CD4-positive, alpha-beta T cell treated with Interleukin-21 for 1 hour (primary cell): ENCODE measurements at places on chromosomes 5 and 9.
A peak's percentile ranks its signal among the peaks of the same experiment; 100 is the strongest.

GRCh38 chr9:34562135-34562745 is 27.3 kb downstream of the CNTFR start:
- DNase-seq = peak; percentile 2

DNA sequence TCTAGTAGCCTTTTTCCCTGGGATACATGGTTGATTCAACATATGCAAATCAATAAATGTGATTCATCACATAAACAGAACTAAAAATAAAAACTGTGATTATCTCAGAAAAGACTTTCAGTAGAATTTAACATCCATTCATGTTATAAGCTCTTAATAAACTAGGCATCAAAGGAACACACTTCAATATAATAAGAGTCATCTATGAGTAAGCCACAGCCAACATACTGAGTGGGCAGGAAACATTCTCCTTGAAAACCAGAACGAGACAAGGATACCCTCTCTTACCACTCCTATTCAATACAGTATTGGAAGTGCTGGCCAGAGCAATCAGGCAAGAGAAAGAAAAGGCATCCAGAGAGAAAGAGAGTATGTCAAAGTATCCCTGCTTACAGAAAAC is 239.9 kb downstream of the ATPSCKMT start:
- DNase-seq = no peak

GRCh38 chr5:68334553-68334886 is 119.0 kb downstream of the PIK3R1 start:
- DNase-seq = no peak

GRCh38 chr9:75265525-75265972 is 177.2 kb downstream of the OSTF1 start:
- peak; percentile 53 for DNase-seq

DNA sequence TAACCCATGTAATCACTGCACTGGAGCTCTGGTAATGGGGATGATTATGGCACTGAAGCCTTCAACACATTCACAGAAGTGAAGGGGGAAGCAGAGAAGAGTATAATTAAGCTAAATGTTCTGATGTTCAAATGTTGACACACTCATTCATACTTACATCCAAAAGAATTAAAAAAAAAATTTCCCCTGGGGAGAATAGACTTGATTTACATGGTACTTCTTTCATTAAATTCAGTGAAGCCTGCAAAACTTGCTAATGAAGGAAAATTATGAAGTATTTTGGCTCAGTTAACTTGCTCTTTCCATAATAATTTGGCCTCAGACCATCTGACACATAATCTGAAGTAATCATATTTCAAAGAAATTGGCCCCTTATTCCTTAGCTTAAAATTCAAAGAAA is 428.8 kb downstream of the SH3GL2 start:
- no peak for DNase-seq

GRCh38 chr9:122406070-122406890 is 35.5 kb downstream of the PTGS1 start:
- no peak for DNase-seq

DNA sequence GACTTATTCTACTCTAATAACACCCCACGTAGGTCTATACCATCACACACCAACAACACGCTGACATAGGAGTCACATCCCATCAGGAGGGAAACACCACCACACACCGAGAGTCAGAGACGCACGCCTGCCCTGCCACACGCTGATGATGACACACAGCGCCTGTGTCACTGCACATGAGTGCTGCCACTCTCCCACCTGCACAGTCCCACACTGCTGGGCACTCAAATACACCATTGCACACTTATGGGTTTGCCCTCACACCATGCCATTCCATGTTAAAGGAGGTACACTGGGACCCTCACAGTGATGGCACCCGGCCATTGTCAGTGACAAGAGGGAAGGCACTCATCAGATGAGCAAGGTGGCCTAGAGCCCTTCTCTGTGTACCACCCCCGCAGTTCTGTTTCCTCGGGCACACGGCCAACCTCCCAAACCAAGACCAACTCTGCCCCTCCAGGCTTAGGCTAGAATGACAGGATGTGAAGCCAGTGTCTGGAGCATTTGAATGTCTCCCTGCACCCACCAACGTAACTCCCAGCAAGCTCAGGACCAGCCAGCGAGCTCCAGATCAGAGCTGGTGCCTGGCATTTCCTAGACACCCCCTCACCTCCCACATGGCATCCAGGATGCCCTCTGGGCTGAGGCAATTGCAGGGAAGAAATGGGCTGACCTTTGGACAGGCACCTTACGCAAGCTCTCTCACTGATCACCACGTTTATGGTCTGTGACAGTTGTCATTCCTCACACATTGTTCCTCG is 3.6 kb upstream of the CPLX2 start:
- no peak for DNase-seq

- no peak for DNase-seq
Observed at GRCh38 chr5:180467989-180468731, 26.0 kb upstream of the CNOT6 start.

DNA sequence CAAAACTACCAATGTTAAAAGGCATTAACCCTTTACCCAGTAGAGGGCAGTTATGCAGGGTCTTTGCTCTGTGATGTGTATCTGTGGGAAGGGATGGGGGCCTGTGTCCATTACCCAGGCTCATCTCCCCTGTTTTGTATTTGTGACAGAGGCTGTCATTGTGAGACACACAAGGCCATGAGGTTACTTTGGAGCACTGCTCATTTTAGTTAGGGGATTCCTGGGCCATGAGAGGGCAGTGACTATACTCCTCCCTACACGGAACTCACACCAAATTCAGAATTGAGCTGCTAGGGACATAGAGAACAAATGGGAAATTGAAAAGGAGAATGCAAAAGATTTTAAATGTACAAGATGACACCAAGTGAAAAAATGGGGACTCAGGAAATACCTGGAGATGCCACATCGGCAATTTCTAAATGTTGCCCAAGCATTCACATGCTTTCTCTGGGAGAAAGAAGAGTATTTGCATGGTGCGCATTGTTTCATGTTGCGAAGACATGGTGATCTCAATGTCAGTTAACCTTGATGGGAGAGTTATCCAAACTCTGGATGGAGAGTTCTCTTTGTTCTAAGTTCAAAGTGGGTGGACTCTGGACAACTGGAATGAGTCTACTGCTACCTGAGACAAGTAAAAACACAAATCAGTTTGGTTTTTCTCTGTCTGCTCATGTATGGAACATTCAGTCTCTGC is 32.5 kb downstream of the C9orf152 start:
- no peak for DNase-seq

- DNase-seq = no peak
Observed at GRCh38 chr9:109811876-109812275, 31.9 kb downstream of the PALM2AKAP2 start.

DNA sequence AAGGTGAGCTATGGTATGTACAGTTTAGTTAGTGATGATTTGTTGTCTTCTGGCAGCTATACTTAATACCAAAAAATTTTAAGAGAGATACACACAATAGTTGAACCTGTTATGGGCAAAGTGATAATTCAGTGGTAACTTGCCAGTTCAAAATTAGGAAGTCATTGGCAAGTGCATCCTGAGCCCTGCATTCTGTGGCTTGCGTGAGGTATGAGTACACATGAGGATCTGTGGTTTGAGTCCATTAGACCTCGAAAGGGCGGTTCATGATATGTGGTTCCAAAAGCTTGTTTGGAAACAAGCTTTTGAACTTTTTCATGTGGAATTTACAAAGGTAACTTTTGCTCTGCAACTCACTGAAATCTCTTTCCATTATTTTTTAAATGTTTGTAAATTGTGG is 47.0 kb downstream of the GPR21 start:
- no peak for DNase-seq

DNA sequence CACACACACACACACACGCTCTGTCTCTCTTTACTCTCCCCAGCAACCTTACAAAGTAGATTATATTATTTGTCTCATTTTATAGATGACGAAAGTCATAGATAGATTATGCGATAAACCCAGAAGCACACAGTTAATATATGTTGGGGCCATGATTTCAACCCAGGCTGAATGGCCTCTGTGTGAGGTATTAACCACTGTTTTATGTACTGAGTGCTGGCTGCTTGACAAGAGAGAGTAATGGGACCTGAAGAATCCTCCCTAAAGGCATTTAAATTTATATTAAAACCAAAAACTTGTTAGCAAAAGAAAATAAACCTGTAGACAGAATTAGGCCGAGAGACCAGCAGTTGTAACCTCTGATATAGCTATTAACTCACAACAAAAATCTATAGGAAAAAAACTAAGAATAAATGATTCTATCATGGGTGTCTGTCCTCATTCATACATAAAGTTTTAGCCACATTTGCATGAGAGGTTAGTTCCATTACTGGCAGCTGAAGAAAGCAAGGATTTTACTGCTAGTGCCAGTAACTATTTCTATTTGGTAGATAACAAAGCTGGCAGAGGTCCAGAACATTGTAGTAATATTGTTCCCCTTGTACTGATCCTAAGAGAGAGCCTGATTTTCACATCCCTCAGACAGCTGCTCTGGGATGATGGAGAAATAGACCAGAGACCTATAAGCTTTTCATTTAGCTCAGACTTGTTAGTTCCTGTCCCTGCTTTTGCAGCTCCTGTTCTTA is 250.9 kb downstream of the ADGRV1 start:
- DNase-seq = no peak

GRCh38 chr9:97276310-97276852 is 31.1 kb upstream of the CCDC180 start:
- no peak for DNase-seq

- peak; percentile 15 for DNase-seq
Observed at GRCh38 chr5:138953387-138954256, 78.5 kb upstream of the LRRTM2 start.

- DNase-seq = peak; percentile 37
Observed at GRCh38 chr5:10489810-10490426, 48.2 kb downstream of the ROPN1L start.

GRCh38 chr9:123266655-123267399 is 1.6 kb downstream of the STRBP start:
- no peak for DNase-seq

GRCh38 chr9:106864373-106865143 is 1.6 kb downstream of the ZNF462 start:
- DNase-seq = no peak

- DNase-seq = no peak
Observed at GRCh38 chr9:10255758-10256157, 357.0 kb downstream of the PTPRD start.

GRCh38 chr5:64147849-64148441 is 17.7 kb upstream of the RNF180 start:
- DNase-seq = no peak

DNA sequence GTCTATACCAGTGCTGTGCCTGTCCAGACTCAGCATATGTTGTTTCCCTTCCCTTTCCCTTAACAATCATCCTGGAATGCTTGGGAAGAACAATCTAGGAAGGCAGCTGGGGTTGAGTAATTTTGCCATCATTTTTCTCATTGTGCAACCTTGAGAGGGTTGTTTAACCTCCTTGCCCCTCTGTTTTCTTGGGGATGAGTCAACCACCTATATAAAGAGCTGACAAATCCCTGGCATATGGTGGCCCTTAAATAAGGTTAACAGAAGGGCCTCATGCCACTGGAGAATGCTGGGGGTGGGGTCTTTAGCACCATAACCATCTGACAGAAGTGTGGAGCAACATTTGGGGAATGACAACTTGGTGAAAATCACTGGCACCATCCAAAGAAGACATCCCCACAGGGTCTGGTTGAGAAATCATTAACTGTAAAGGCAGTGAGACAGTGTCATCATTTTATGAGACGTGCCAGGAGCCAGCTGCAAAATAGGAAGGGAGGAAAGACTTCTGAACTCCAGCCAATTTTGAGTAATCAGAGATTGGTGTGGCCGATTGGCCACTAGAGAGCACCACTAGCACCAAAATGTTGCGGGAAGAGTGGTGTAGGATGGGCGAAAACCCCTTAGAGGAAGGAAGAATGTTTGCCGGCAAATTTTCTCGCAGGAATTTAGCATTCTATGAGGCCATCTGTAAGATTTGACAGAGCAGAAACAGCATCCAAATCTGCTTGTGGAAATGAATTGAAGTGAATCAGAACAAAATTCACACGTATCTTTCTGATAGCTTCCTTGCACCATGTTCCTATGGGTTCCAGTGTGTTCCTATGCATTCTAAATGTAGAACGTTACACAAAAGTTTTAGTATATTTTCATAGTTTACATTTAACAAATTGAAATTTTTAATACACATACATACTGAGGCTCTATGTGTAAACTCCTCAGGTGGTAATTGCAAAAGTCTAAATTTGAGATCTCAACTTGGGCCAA is 113.8 kb downstream of the MSX2 start:
- no peak for DNase-seq

- DNase-seq = no peak
Observed at GRCh38 chr5:124124711-124125229, 612.8 kb downstream of the CSNK1G3 start.

- DNase-seq = no peak
Observed at GRCh38 chr5:135667204-135667603, 88.4 kb upstream of the CXCL14 start.

GRCh38 chr5:848671-849111 is 2.1 kb downstream of the ZDHHC11 start:
- no peak for DNase-seq

- DNase-seq = no peak
Observed at GRCh38 chr5:180853848-180854176, 7.3 kb downstream of the ZFP62 start.

- DNase-seq = no peak
Observed at GRCh38 chr5:59835800-59836199, 57.7 kb downstream of the PDE4D start.

DNA sequence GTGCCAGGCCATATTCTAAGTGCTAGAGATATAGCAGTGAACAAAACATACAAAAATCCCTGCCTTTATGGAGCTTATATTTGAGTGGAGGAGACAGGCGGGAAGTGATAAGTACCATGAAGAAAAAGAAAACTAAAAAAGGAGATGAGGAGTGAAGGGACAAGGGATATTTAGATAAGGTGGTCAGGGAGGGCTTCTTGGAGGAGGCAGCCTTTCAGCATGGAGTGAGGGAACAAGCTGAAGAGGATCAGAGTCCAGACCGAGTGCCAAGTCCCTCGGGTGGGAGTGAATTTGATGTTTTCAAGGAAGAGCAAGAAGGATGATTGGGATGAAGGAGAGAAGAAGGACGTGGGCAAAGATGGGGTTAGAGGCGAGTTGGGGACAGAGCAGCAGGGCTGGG is 190.5 kb downstream of the FSTL4 start:
- no peak for DNase-seq

- DNase-seq = no peak
Observed at GRCh38 chr5:17951392-17952169, 317.3 kb downstream of the TAF11L14 start.

- DNase-seq = peak; percentile 65
Observed at GRCh38 chr5:159337016-159337955, 7.0 kb upstream of the IL12B start.

GRCh38 chr5:84191281-84191680 is 193.4 kb downstream of the EDIL3 start:
- DNase-seq = no peak

GRCh38 chr9:4686584-4686983 is 7.2 kb downstream of the CDC37L1 start:
- DNase-seq = no peak
